Fibroblast of lung (primary cell): ENCODE measurements at places on chromosomes 6 and 20. TPM values are rescaled to one million over a fixed set of nuclear protein-coding genes. Genes with fewer than 3 reads are reported as not detected.

- no peaks in the 10 kb centered on the region for H3K36me3 ChIP-seq
- no peaks in the 10 kb centered on the region for H3K4me1 ChIP-seq
- no peak overlapping the region for H3K4me3 ChIP-seq
Measured at GRCh38 chr20:8082989-8083388, 49.1 kb upstream of the PLCB1 start.

Gene PDSS2
- 11.3 and 12.1 TPM in 2 replicates for total RNA-seq

DNA sequence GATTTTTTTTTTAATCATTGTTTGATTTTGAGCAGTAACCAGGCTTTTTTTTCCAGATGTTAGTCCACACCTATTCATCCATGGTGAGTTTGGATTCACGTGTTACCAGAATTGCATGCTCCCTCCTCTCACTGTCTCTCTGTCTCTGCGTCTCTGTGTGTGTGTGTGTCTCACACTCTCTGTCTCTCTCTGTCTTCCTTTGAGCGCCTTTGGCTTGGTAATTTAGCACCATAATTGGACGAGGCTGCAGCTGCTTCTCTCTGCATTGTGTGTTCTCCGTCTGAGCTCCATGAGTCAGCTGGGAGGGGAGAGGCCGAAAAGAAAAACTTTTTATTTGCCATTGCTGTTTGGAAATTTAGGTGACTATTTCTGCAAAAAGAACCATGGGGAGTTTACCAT is 3.4 kb downstream of the TFAP2B start:
- no peak for DNase-seq
- no peak overlapping the region for H3K4me3 ChIP-seq
- H3K27ac ChIP-seq: no peak overlapping the region
- peaks cover 35% of the 10 kb centered on the region for H3K27me3 ChIP-seq
- no peaks in the 10 kb centered on the region for H3K4me1 ChIP-seq

Gene VGLL2
- not detected in 2 replicates for total RNA-seq

DNA sequence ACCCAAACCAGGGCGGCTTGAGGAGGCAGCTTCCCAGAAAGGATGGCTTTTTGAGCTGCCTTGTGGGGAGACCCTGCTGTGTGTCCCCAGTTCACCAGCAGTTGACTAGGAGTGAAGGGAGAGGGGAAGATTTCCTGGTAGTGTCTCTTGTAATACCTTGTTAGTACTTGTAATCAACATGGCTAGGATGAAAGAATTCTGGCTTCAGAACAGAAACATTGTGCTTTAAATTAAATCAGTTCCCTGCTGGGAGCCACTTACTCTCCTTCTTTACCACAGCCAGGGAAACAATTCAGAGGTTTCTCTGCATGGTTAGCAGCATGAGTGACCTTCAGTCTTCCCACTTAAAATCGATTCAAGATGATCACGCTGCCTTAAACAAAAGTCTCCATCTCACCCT is 525.4 kb upstream of the ID4 start:
- H3K27me3 ChIP-seq: no peaks in the 10 kb centered on the region
- H3K4me3 ChIP-seq: no peak overlapping the region
- no peak overlapping the region for H3K27ac ChIP-seq
- no peaks in the 10 kb centered on the region for H3K4me1 ChIP-seq
- DNase-seq: no peak

Gene ABHD16B
- not detected in 2 replicates for total RNA-seq

- no peak overlapping the region for H3K27ac ChIP-seq
- no peak overlapping the region for H3K4me3 ChIP-seq
- no peak for DNase-seq
- H3K27me3 ChIP-seq: no peaks in the 10 kb centered on the region
Measured at GRCh38 chr6:97656236-97656635, 373.2 kb upstream of the MMS22L start.

- no peak overlapping the region for H3K27ac ChIP-seq
- H3K27me3 ChIP-seq: no peaks in the 10 kb centered on the region
- H3K4me1 ChIP-seq: no peaks in the 10 kb centered on the region
Measured at GRCh38 chr6:4274382-4275082, 139.2 kb upstream of the ECI2 start.

DNA sequence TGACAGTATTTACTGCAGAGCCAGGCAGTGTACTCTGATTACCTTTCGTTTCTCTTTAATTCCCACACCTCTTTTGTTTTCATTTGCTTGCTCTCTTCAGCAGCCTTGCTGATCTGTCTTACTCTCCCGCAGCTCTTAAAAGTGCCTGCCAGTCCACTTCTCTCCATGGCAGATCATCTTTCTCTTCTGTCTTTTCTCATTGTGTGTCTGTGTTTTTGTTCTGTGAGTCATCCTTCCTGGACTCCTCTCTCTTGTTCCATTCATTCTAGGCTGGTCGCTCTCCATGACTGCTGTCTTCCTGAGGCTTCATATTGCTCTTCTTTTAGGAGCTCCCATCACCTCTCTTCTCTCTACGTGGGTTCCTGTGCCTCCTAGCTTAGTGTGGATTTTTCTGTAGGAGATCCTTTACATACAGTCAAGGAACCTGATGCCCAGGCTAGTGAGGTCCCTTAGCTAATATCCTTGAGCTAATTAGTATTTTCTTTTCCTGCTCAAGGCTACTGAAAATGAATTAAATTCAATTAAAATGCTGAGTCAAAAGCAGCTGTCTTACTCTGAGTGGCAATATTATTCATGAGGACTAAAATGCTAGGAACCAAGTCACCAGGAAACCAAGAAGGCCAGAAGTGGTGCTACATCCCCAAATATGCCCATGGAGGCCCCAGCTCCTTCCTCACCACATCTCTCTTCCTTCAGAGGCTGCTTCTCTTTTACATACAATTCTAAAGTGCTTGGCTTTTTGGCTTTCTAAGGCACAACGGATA is 86.1 kb downstream of the SLX4IP start:
- H3K4me1 ChIP-seq: peaks cover 6% of the 10 kb centered on the region
- H3K36me3 ChIP-seq: no peaks in the 10 kb centered on the region
- H3K4me3 ChIP-seq: no peak overlapping the region
- peak overlapping the region; percentile 9 for H3K27ac ChIP-seq
- peak; percentile 76 for DNase-seq

GRCh38 chr6:134015719-134016557 is 36.5 kb downstream of the SLC2A12 start:
- no peak overlapping the region for H3K27ac ChIP-seq
- H3K36me3 ChIP-seq: no peaks in the 10 kb centered on the region
- H3K4me1 ChIP-seq: no peaks in the 10 kb centered on the region
- H3K4me3 ChIP-seq: no peak overlapping the region
- no peaks in the 10 kb centered on the region for H3K27me3 ChIP-seq

DNA sequence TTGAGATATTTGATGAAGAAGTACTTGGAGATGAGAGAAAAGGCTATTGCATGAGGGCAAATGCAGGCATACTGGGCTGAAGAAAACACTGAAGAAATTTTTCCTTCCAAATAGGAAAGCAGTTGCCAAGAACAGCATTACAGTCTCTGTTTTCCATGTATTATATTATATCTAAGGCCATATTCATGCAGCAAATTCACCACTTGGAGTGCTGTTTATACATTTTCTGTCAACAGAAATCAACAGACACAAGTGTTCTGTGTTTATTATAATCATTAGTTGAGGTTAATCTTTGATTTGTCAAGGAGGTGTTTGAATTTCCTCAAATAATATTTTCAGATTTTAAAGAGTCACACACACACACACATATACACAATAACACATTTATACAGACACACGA is 268.8 kb upstream of the PLCB4 start:
- H3K4me1 ChIP-seq: no peaks in the 10 kb centered on the region
- no peak overlapping the region for H3K4me3 ChIP-seq
- no peak for DNase-seq
- H3K27ac ChIP-seq: no peak overlapping the region
- no peaks in the 10 kb centered on the region for H3K36me3 ChIP-seq
- no peaks in the 10 kb centered on the region for H3K27me3 ChIP-seq

Gene PDYN
- total RNA-seq: not detected in 2 replicates

- H3K4me1 ChIP-seq: no peaks in the 10 kb centered on the region
- no peak for DNase-seq
- no peak overlapping the region for H3K27ac ChIP-seq
- no peaks in the 10 kb centered on the region for H3K36me3 ChIP-seq
Measured at GRCh38 chr6:144654506-144654905, 369.4 kb downstream of the UTRN start.

DNA sequence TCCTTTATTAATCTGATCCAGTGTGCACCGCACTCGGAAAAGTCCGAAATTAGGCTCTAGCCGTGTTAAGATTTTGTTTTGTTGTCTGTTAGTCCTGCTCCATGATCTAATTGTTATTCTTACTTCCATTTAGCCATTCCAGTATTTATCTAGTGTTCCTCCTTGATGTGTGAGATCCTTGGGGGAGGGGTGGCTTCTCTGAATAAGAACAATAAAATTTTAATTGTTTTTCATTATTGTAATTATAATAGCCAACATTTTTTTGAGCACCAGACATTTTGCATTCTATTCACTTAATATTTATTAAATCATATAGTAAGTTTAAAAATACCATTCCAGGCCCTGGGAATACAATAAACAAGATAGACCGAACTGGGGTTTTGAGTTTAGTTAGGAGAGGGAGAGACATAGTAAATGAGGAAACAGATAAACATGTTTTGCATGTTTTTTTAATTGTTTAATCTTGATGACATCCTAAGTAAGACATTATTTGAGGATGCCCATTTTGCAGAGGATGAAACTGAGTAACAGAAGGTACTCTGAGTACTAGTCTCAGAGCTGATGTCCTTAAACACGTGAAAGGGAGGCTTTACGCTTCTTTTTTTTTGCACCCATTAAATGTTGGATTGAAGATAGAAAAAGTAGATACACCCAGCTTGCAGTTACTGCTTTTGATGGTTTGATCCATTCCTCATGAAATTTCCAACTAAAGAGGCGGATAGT is 1.2 kb downstream of the CBFA2T2 start:
- H3K4me1 ChIP-seq: no peaks in the 10 kb centered on the region
- H3K27ac ChIP-seq: peak overlapping the region; percentile 52
- DNase-seq: peak; percentile 1
- no peaks in the 10 kb centered on the region for H3K27me3 ChIP-seq

Gene MRPL2
- 13.9 and 18.2 TPM in 2 replicates for total RNA-seq
